ENCODE measurements at places on chromosomes 2 and 18. TPM values are rescaled to one million over a fixed set of nuclear protein-coding genes. Genes with fewer than 3 reads are reported as not detected.

DUSP2 gene
- 2.5 TPM for total RNA-seq

TTC39C gene
- 86.5 TPM for total RNA-seq

DOK6 gene
- total RNA-seq, result 2.1 TPM

ALKAL2 gene
- total RNA-seq, result 2.9 TPM

TEX44 gene
- not detected for total RNA-seq

HOXD13 gene
- total RNA-seq, result not detected

NR4A2 gene
- total RNA-seq, result 1.2 TPM

UBE2E3 gene
- 45.5 TPM for total RNA-seq

PAX8 gene
- 1.1 TPM for total RNA-seq

CHST9 gene
- 8.5 TPM for total RNA-seq

GPR75 gene
- total RNA-seq, result 1.2 TPM

GRCh38 chr2:219358170-219359075, 25.9 kb upstream of the RESP18 start:
- DNase-seq, result no peak

DNA sequence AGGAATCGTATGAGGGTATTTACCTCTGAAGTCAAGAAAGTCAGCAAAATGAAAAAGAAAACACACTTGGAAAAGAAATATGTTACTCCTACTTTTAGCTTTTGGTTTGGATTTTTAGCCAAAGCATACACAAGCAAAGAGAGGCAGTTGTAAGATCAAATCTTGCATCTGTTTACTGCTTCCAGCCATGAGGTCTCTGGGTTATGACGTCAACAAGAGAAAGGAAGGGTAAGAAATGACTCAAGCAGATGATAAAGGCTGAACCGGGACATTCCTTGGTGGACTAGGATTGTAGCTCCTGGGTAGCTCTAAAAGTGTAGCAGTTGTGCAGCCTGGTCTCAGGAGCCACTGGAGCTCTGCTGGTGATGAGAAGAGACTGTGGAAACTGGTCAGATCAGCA, 16.8 kb downstream of the CTNNA2 start:
- DNase-seq, result no peak

DNA sequence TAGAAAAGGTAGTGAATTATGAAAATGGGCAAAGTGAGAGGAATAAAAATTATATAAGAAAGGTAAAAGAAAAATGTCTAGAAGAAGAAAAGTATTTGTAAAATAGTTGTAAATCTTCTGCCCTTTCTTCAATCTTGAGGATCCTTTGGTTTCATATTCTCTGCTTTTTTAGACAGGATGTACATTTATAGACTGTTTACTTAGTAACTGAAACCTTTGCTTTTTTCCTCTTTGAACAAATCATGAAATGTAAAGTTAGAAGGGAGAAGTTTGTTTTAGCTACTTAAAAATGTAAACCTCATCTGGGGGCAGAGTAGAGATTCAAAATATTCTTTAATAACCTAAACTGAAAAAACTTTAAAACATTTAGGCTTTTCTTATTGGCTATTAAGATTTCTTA, 150.4 kb upstream of the ITGA4 start:
- no peak for DNase-seq

GRCh38 chr2:40394597-40394996, 57.3 kb downstream of the SLC8A1 start:
- no peak for DNase-seq

DNA sequence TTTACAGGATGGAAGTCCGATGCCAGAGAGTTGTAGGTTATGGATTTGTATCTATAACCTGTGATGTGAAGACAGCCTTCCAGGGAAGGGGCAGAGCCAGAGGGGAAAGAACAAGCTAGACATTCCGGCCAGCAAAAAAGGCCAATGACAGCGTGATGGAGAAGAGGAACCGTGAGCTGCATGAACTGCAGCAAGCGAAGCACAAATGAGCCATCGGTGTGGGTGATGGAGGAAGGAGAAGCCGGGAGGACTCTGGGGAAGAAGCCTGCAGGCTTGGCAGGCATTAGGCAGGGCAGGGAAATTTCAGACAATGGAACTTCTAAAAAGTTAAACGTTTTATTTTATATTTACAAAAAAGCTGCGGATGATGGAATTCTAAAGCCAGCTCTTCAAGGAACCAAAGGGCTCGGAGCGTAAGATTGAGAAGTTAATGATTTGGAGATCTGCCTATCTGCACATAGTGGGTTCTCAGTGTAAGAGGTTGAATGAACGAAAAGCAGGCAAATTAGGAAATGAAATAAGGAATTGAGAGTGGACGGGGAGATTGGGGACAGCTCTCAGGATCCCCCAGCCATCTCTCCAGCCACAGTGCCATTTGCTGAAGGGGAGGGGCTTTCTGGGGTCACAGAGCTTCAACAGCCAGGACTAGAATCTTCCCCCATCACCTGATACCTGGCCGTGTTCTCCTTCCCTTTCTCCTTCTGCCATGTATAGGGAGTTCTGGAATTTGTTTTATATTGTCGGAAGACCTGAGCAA, 28.4 kb downstream of the NGEF start:
- DNase-seq, result no peak

GRCh38 chr2:194395818-194396217, 1261.2 kb upstream of the SLC39A10 start:
- no peak for DNase-seq

DNA sequence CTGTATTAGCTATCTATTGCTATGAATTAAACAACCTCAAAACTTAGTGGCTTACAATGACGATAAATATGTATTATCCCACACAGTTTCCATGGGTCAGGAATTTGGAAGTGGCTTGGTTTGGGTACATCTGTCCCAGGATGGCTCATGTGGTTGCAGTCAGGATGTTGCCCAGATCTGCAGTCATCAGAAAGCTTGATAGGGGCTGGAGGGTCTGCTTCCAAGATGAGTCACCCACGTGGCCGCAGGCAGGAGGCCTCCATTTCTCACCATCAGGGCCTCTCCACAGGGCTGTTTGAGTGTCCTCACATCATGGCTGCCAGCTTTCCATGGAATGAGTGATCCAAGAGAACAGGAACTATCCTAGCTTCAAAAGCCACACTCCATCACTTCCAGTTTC, 46.4 kb downstream of the CHRNA1 start:
- DNase-seq, result no peak

DNA sequence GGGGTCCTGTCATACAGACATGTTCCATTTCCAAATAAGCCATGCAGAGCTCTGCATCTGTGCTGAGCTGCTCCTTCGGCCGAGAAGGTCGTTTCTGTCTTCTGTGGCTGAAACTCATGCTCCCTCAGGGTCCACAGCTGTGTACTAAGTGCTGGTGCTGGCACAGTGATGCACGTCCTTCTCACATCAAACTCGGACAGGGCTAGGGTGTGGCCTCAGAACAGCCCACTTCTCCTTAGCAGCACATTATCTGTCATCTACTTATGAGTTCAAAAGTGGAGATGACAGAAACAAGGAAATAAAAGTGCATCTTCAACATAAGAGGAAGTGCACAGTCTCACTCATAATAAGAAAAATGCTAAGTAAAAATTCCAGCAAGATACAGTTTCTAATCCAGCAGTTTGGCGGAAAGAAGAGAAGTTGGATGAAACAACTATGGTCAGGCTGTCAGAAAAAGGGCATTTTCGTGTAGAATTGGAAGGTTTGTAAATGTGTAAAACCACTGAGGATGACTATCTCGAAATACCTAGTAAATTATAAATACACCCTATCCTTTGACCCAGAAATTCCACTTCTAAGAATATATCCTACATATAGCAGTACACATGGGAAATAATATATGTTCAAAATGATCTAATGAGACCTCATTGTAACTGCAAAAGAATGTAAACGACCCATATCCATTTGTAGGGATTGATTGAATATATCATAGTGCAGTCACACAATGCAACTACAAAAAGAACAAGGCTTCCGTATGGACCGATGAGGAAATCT, 53.7 kb upstream of the APCDD1 start:
- DNase-seq, result no peak

DNA sequence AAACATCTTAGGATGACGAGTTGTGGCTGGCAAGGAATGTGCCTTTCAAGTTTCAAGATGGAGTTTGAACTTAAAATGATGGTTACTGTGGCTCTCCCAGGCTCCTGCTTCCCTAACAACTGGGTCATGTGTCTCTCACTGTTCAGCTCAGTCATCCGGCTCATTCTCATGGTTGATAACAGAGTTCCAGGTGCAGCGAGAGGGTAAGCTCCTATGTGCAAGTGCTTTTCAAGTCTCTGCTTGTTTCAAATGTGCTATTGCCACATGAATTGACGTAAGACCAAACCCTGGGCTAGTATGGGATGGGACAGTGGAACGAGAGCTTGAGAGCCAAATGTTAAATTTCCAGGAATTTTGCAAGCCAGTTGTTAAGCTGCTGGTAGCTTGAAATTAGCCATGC, 19.5 kb upstream of the PUM2 start:
- DNase-seq, result no peak

DNA sequence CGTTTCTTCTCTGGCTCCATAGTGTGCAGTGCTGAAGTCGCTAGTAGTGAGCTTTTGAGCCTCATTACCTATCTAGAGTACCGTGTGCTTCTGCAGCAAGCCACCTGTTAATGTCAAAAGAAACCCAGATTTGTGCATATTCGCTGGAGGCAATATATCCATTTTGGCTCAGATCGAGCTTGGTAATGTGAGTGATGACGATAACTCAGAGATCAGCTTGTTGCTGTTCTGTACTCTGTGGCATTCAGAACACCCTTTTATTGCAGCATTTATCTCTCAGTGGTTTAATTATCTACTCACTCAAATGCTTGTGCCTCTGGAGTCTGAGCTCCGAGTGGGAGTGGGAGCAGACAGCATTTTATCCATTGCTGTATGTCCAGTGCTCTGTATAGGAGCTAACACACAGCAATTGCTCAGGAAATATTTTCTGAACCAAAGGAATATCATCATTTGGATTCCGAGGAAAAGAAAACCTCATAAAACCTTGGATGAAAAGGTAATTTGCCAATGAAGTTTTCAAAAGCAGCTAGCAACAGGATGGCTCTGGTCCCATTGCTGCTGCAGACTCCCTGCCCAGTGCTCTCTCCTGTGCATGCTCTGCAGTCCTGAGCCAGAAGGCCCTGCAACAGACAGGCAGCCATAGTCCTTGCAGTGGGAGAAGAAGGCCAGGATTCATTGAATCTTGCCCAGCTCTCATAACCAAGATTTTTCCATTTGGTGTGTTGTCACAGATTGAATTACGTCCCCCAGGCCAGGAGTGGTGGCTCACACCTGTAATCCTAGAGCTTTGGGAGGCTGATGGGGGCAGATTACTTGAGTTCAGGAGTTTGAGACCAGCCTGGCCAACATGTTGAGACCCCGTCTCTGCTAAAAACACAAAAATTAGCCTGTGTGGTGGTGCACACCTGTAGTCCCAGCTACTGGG, 183.8 kb downstream of the MYCN start:
- no peak for DNase-seq

- DNase-seq, result no peak
These were observed 10.9 kb upstream of the INPP5D start for GRCh38 chr2:233049194-233049761.

GRCh38 chr18:33817096-33817495, 239.1 kb downstream of the ASXL3 start:
- DNase-seq, result no peak

- DNase-seq, result no peak
These were observed 41.7 kb downstream of the INPP5D start for GRCh38 chr2:233101816-233102215.

GRCh38 chr2:215750763-215751162, 262.6 kb downstream of the MREG start:
- DNase-seq, result no peak

DNA sequence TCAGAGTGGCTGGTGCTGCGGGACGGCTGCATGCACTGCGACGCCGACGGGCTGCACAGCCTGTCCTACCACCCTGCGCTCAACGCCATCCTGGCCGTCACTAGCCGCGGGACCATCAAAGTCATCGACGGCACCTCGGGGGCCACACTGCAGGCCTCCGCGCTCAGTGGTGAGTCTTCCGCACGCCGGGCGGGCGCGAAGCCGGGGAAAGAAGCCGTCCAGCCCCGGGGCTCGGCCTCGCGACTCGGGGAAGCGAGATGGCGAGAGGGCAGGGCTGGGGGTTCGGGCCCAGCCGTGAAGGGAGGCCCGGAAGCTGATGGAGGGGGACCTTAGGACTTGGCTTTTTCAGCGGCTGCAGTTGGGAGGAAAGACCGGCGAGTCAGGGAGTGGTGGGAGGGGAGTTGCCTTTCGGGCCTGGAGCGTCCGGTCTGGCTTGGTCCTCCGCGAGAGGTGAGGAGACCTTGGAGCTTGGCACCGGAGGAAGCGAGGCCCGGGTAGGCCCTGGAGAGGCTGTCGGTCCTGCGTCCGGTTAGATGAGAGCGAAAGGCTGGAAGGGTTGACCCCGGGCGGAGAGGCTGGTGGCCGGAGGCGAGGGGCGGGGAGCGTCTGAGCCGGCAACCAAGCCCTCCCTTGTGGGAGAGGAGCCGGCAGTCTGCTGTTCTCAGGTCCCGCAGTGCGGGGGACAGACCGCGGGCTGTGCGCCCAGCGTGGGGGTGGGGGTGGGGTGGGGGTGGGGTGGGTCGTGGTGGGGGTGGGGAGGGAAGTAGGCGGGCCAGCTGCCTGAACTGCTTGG, 691 bp downstream of the BIRC6 start:
- DNase-seq, result peak; percentile 59

- DNase-seq, result no peak
These were observed 214.5 kb downstream of the IRS1 start for GRCh38 chr2:226585130-226585561.
